ENCODE measurements at places on chromosomes 1 and 21.

DNA sequence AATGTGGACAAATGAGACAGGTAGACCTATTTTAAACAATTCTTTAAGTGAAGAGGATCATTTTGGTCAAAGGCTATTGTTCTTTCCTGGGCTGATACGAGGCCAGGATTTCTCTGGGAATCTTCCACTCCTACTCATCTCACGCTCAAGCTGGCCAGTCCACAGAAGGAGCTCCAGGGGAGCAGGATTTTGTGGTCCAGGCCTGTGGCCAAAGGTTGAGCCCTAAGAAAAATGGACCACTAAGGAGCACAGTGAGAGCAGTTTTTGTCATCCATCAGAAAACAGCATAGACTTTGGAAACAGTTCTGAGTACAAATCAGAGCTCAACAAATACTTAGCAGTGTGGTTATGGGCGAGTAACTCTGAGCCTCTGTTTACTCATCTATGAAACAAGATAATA lies 260.2 kb upstream of the RUNX1 start:
- no peak for DNase-seq

GRCh38 chr1:238063454-238063853 lies 172.7 kb upstream of the ZP4 start:
- no peak for DNase-seq

- DNase-seq = no peak
Measured at GRCh38 chr1:50139339-50140181, 30.8 kb downstream of the ELAVL4 start.

DNA sequence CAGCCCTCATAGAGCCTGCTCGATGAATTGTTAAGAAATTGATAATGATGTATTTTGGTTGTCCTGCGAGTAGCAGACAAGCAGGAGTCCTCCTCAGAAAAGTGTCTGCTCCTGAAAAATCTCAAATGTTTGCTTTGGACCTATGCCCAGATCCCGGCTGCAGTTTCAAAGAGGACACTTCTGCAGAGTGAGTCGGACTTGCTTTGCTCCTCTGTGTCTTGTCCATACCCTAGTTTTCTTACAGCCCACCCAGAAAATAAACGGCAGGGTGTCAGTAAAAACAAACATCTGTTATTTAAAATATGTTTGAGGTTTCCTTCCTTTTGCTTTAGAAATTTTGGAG lies 2.8 kb downstream of the S100A10 start:
- no peak for DNase-seq

DNA sequence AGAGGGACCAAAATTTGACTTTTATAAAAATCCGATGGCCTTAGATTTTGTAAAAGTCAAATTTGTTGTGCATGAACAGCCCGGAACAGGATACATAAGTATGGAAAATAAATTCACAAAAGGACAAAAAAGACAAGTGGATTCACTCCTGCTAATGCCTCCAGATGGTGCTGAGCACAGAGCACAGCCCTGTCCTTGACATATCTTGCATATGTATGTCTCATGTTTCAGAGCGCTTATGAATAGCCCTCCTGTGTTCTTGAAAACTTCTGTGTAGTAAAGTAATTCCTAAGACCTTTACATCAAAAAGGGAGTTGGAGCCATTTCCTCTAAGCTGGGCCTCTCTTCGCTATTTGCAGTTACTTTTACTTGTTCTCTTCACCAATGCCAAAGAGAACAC lies 110.7 kb upstream of the RAB3GAP2 start:
- DNase-seq = no peak

GRCh38 chr1:111814642-111815041 lies 58.9 kb downstream of the DDX20 start:
- no peak for DNase-seq

DNA sequence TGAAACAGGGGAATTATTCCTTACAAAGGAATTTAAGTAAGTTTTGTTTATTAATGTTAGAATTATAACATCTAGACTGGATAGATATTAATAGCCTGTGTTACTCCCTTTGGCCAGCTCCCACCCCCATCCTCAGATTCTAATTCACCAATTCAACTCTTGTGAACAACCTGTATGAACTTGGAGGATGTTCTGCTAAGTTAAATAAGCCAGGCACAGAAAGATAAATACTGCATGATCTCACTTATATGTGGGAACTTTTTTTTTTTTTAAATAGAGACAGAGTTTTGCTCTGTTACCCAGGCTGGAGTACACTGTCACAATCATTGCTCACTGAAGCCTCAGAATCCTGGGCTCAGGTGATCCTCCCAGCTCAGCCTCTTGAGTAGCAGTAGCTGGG lies 32.2 kb downstream of the EFCAB7 start:
- DNase-seq = no peak

GRCh38 chr1:217650674-217651073 lies 19.5 kb downstream of the SPATA17 start:
- DNase-seq = no peak

DNA sequence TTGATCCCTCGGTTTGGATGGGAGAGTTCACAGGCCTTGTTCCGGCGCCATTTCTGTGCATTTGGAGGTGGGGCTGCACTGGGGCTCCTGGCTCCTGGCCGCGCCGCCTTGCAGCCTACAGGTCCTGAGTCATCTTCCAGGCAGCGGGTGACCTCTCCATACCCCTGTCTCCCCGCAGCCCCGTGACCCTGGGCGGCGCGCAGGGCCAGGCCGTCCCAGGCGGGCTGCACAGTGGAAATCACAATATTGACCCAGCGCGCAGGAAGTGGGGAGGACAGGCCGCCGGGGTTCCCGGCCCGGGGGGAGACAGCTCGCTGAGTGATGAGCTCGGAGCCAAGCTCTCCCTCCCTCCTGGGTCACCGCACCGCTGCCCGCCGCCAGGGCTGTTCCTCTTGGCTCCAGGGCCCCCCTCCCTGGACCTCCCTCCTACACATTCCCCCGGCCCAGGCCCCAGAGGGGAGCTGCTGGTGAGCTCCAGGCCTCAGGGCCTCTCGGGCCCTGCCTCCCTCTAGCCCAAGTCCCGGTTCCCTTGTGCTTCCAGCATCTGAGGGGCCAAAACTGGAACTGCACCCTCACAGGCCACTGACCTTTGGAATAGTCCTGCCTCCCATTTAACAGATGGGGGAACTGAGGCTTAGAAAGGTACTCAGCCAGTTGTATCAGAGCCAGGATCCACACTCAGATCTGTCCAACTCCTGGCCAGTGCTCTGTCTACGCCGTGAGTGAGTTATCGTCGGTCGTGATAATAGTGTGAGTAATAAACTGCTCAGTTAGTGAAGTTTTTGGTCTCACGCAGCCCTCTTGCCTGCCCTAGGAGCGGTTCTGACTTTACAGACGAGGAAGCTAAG lies 142.9 kb upstream of the WNT4 start:
- no peak for DNase-seq

- DNase-seq = peak; percentile 72
Measured at GRCh38 chr1:59422921-59423575, 126.2 kb downstream of the FGGY start.

GRCh38 chr1:171113382-171113781 lies 22.7 kb downstream of the FMO3 start:
- DNase-seq = no peak

- no peak for DNase-seq
Measured at GRCh38 chr1:25820247-25821111, 725 bp downstream of the MTFR1L start.

- no peak for DNase-seq
Measured at GRCh38 chr21:39217356-39218081, 34.3 kb upstream of the PSMG1 start.

DNA sequence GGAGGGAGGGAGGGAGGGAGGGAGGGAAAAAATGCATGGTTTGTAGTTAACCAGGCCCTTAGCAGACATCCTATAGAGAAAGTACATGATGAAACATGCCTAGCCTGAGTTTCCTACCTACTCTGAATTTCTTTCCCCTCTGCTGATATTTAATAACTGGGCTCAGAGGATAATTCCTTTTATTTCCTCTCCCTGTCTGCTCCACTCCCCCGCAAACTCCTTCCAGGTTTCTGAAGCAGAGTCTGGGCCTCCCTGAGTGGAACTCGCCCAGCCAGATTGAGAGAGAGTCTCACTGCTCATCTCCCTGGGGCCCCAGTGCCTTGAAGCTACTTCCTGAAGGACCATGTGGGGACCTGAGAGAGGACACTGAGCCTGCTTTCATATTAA lies 111.9 kb upstream of the SLC44A3 start:
- no peak for DNase-seq

GRCh38 chr1:31683997-31684396 lies 19.8 kb downstream of the COL16A1 start:
- no peak for DNase-seq

GRCh38 chr1:52709016-52709415 lies 10.9 kb upstream of the COA7 start:
- DNase-seq = no peak

DNA sequence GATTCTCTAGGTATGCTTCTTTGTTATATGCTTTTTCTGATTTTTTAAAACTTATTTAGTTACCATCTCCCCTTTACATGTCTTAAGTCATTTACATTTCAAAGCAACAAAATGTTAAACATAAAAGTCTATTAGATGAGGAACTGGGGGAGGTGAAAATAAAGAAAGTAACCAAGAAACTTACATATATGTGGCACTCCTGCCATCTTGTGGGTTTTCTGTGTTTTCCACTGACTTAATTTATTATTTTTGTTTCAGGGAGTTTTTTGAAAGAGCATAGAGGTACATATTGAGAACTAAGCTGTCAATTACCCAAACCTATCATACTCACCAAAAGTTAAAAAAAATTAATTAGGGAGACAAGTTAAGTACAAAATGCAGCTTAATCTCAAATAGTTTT lies 1531.1 kb downstream of the MRPL39 start:
- DNase-seq = no peak

- no peak for DNase-seq
Measured at GRCh38 chr21:24205319-24205718, 1402.0 kb downstream of the MRPL39 start.

DNA sequence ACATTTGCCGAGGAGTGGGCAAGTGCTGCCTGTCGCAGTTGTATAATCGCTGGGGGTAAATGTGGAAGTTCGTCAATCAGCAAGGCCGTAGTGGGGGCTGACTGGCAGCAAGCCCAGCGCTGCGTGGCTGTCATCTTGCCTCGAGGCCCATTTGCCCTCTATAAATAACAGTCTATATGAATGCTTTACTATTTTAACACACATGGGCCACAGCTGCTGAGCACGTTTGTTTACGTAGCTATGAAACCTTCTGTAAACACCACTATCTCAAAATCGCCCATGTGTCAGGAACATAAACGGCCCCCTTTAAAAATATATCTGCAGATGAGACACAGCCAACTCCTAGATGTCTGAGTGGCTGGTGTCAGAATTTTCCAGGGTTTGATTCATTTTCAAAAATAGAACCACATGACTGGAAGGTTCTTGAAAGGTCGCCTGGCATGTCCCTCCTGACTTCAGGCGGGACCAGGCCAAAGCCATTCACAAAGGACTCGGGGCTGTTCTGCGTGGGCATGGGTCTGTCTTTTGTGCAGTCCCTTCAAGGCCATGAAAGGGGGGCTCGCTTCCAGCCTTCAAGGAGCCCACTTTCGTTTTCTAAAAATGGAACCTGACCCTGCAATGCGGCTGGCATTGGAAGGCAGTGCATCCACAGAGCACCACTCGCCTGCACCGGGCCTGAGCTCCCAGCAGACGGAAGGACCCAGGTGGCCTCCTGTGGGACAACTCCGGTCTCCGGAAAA lies 205.5 kb downstream of the KCNJ6 start:
- no peak for DNase-seq

DNA sequence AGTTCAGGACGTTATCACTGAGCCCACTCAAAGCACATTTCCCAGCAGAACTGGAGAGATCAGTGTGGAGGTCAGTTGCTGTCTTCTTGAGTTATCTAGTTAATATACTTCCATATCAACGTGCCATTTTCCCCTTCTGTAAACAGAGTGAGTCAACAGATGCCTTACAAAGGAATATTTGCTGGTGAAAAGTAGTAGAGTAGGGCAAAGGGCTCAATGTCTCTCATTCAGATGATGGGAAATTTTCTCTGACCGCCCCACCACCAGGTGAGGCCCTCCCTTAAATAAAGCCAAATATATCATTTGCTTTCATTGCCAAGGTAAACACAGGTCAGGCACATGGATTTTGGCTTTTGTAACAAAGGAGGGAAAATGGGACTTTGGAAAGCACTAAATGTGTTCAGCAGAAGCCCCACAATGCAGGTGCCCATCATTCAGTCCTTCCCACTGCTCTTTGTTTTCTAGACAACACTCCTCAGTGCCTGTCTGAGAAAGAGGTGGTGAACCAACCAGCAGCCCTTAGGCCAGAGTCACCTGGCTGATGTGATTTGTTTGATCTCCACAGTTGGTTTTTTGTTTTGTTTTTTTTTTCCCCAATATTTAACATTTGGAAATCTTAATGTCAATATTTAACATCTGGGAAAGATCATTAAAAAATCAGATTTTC lies 40.5 kb upstream of the SAMD13 start:
- no peak for DNase-seq

GRCh38 chr1:165355139-165355976 lies 1.2 kb downstream of the LMX1A start:
- no peak for DNase-seq

GRCh38 chr1:230079199-230080024 lies 12.4 kb downstream of the GALNT2 start:
- DNase-seq = no peak

DNA sequence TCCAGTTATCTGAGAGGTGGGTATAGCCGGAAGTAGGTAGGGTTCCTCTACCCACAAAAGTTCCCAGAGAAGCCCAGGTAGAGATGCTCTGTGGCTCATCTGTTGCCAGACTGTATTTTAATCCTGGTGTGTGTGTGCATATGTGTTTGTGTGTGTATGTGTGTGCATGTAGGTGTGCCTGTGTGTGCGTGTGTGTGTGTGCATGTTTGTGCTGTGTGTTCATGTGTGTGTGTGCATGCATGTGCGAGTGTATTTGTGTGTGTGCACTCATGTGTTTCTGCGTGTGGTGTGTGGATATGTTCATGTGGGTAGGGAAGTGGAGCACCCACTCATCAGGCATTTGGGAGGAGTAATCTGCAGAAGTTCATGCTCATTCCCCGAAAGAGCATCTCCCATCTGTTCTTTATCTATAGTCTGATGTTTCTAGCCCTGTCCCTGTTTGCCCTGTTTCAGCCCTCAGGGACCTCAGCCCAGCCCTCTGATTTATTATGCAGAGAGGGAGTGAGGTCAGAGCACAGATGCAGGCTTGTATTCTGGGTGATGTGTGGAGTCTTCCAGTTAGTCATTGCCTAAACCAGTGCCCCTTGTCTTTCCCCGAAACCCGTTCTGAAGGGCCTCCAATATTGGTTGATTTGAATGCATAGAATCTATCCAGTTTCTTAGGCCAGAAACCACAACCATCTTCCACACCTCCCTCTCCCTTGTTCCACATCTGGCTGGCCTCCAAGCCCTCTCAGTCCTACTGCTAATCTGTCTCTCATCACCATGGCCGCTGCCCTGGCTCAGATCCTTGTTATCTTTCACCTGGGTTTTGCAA lies 69.1 kb downstream of the DISC1 start:
- DNase-seq = no peak

- DNase-seq = no peak
Measured at GRCh38 chr1:211811848-211812247, 18.7 kb downstream of the LPGAT1 start.

DNA sequence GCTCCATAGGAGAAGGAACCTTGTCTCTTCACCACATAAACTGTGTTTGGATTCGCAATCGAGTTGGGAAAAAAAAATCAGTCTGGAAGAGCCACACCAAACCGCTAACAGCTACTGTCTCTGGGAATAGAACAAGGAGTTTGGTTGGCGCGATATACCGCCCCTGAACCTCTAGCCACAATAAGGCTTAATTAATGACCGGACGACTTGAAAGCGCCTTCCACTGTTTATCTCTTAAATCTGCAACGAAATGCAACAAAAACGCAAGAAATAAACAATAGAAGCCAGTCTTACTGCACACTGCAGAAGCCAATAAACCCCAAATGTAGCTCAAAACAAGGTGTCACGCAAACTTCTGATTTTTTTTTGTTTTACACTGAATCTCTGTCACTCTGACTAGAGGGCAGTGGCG lies 10.9 kb downstream of the BTBD19 start:
- no peak for DNase-seq

Measured in hypothalamus (tissue), 51 donors.